Sciatic nerve (tissue), 2 donors: ENCODE measurements at places on chromosomes 13 and 19.

GRCh38 chr19:16628984-16629691 lies 1.1 kb upstream of the MED26 start:
- no peak for DNase-seq

GRCh38 chr13:53343361-53343744 lies 314.7 kb downstream of the OLFM4 start:
- no peak for DNase-seq

DNA sequence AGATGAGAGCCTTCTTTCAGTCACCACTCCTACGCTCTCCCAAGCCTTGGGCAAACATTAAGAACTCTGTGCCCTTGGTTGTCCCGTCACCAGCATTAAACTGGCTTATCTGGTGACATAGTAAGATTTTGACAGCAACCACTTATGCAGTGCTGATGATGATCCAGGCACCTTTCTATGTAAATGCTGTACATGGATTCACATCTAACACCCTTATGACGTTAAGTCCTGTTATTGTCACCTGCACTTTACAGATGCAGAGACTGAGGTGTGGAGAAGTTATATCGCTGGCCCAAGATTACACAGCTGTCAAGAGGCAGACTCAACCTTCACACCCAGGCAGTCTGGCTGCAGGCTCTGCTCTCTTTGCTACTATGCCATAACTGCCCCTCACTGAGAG lies 25.0 kb downstream of the RASL11A start:
- no peak for DNase-seq

DNA sequence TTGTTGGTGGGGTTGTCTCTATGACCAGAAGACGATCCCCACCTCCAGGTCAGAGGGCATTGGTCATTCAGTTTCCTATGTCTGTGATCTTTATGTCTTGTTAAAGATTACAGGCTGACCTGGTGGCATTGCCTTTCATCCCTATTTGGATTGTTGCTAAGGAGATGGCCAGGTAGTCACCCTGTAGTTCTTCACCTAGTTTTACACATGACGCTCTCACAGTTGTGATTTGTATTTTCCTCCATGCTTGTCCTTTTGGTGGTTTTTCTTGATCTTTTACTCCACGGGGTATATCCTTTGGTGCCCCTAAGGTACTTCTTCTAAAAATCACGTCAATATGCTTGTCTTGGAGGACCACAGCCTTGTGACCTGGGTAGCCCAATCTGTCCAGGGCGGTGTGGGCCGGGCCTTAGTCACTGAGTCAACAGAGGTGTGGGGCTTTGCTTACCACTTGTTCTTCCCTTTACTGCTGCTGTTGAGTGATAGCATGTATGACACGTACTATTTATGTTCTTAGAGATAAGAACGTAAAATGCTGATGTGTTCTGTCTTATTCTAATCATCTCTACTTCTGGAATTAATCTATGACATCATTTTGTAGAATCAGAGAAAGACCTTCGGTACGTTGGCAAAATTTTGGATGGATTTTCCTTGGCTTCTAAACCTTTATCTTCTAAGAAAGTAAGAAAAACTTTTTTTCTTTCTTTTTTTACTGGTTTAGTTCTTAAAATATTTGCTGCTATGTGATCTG lies 20.1 kb downstream of the GPATCH1 start:
- no peak for DNase-seq

DNA sequence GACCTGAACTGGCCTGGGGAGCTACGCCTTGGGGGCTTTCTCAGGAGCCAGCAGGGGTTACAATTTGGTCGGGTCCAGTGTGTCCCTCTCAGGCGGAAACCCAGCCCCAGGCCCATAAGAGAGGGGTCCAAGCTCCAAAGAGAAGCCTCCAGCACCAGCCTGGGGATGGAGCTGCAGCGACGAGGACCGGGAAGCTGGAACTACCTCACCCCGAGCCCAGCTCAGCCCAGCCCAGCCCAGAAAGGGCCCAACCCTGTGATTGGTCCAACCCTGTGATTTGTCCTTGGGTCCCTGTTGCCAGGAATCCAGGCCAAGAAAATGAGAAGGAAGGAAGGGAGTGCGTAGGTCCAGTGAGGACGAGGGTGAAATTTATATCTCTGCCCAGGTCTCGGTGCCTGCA lies 24.1 kb downstream of the CLEC4M start:
- DNase-seq: no peak
